Eye (tissue), 1 donor: ENCODE measurements at places on chromosomes 13 and 19.
A peak's percentile ranks its signal among the peaks of the same experiment; 100 is the strongest.

GRCh38 chr19:15995536-15995935, 46.7 kb downstream of the OR10H4 start:
- no peak for DNase-seq

- no peak for DNase-seq
Measured at GRCh38 chr13:111343186-111343805, 22.9 kb downstream of the TEX29 start.

DNA sequence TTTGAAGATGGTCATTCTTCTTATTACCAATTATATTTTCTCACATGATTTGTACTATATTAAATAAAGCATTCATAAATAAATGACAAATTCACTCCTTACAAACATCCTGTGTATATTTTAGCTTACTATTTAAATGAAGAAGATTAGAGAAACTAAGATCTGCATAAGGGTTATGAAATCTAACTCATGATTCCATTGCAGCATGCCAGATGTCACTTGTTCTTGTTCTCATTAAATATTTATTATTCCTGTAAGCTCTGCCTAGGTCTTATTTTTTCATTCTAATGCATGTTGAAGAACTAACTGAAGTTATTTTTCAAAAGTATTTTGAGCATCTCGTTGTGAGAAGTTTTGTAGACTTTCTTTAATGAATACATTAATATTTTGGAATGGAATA, 18.3 kb downstream of the NUP58 start:
- no peak for DNase-seq

DNA sequence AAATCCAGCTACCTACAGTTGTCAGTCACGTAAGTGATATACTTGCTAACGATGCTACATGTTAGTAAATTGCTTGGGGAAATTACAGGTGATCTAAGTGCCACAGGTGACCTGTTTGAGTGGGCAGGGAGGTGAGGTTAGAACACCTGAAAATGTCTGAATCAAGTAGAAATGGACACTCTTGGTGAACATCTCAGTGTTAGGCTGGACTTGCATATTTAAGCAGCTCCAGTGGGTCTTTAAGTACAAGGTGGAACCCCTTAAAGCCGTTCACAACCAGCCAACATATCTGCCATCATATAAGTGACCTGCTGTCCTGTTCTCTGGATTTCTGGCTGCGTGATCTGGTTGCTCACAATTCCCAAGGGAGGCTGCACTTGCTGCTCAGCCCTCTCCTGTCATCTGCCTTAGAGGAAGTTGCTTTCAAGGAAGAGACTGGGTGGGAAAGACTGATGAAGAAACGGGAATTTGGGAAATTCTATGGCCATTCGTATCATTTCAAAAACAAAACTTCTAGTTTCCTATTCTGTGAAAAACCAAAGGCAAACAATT, 244.0 kb downstream of the DCLK1 start:
- DNase-seq, result no peak

DNA sequence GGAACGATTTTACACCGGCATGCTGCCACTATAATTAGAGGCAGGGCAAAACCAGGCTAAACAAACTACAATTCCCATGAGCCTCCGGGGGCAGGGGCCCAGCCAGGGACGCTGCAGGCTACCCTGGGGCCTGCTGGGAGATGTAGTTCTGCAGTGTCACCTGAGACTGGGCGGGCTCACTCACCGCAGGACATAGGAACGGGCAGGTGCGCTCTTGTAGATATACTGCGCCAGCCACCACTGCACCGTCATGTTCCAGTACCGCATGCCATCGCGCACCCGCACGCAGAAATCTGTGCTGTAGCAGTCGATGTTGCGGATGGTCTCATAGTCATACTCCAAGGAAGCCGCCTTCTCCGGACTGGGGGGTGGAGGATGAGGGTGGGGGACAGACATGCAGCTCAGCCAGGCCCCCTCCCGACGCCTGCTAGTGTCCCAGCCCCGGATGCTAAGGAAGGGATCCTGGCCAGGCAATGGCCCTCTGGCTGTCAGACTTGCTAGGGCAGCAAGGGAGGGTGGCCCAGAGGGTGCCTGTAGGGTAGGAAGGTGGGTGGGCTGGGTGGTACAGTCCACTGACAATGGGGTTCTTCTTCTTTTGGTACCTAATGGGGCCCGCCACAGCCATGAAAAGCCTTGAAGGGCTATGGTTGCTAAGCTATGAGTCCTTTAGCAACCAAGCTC, 5.8 kb upstream of the TMC4 start:
- DNase-seq, result peak; percentile 69

DNA sequence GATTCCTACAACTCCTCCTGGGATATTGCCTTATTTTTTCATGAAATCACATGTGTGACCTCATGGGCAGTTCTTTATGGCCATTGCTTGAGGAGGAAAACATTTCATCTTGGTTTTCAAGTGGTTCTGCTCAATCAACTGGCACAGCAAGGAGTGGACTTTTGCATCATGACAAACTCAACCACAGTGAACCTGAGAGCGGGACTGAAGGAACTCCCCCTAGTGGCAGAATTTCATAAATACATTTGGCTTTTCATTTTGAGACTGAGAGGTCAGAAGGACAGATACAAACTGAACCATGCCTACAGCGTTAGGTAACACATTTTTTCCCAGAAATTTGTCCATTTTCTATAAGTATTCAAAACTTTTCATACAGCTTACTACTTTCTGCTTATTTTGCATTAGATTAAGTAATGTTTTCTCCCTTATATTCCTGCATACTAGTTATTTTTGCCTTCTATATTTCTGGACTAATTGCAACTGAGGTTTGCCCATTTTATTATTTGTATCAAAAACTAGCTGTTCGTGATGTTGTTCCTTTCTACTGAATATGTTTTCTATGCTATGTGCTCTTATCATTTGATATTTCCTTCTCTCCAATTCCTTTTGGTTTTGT, 13.4 kb upstream of the SIGLEC12 start:
- DNase-seq, result peak; percentile 85

DNA sequence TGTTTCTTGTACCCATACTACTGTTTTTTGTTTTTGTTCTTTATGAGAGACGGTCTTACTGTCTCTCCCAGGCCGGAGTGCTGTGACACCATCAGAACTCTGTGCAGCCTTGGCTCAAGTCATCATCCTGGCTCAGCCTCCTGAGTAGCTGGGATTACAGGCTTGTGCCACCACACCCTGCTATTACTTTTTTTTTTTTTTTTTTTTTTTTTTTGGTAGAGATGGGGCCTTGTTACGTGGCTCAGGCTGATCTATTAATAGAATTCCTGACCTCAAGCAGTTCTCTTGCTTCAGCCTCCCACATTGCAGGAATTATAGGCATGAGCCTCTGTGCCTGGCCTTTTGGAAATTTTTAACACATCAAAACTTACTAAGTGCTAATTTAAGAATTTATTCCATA, 2.9 kb upstream of the ZNF304 start:
- no peak for DNase-seq

GRCh38 chr13:74027161-74027779, 106.9 kb downstream of the KLF12 start:
- DNase-seq, result no peak

DNA sequence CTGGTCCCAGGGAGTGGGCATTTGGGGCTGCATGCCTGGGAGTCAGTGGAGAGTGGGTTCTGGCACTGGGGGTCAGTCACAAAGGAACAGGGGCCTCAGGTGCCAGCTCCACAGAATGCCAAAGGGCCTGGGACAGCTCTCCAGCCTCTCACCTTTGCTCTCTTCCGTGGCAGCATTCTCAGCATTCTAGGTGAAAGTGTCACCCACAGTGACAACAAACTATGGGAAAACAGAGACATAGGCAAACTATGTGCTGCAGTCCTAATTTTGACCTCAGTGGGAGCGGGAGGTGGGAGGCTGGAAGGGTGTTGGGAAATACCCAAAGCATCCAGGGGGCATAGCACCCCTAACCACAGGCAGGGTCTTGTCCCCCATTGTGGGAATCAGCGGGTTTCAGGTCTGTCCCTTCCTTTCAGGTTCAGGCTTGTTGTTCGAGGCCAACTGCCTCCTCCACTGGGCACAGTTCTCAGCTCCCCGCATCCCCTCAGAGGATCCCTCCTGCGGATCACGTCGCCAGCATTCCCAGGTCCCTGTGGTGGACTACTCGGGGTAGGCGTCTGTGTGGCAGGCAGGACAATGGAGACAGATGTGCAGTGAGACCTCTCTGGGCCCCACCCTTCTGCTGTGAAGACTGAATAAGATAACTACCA, 52.4 kb downstream of the TSHZ3 start:
- no peak for DNase-seq

- DNase-seq, result no peak
Measured at GRCh38 chr13:95568131-95568530, 15.6 kb downstream of the CLDN10 start.

DNA sequence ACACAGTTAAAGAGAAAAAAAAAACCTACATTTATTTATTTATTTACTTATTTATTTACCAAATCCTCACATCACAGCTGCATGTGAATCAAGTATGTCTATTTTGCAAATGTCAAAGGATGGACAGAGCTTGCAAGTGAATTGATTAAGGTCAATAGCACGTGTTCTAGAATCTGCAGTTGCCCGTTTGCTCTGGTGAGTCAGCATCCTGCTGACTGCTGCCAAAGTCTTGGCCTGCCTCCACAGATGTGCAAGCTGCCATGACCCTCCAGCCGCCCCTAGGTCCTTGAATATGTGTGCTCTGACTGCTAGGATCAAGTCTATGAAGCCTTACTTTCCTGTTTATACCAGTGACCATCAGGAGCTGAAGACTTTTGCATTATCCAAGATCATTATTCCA, 320.6 kb downstream of the GPC5 start:
- DNase-seq, result no peak

- DNase-seq, result no peak
Measured at GRCh38 chr19:3516675-3517207, 10.6 kb downstream of the FZR1 start.

DNA sequence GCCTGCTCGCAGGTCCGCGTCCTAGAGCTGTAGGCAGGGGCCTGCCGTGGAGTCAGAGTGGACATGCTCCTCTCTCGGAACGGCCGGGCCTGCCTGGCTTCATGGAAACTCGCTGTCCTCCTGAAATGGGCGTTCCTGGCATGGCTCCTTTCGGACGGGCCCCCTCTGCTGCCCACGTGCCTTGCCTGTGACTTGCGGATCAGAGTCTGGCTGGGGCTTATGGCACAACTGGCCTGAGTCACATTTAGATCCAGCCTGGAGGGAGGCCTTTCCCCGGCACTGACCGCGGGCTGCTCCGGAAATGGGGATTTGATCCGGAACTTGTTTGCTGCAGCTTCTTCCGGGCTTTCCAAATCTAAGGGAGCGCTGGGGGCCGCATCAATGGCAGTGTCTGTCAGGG, 28.1 kb downstream of the THSD1 start:
- DNase-seq, result no peak

GRCh38 chr19:48656840-48657474, 11.0 kb upstream of the CA11 start:
- peak; percentile 75 for DNase-seq

DNA sequence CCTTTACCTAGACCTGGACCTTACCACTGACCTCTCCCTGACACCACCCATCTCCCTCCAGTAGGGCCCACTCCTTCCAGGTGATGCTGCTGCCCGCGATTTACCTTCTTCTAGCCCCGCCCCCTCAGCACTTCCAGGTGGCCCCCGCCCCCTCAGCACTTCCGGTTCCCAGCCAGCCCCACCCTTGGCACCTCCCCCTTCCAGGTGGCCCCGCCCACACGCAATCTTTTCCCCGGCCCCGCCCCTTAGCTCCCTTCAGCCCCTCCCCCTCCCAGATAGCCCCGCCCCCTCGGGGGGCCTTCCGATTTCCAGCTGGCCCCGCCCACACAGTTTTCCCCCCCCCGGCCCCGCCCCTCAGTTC, 586 bp downstream of the LIG1 start:
- peak; percentile 80 for DNase-seq

- DNase-seq, result no peak
Measured at GRCh38 chr13:40103864-40104263, 448.4 kb downstream of the COG6 start.

- DNase-seq, result no peak
Measured at GRCh38 chr19:4692251-4693077, 22.3 kb upstream of the MYDGF start.

DNA sequence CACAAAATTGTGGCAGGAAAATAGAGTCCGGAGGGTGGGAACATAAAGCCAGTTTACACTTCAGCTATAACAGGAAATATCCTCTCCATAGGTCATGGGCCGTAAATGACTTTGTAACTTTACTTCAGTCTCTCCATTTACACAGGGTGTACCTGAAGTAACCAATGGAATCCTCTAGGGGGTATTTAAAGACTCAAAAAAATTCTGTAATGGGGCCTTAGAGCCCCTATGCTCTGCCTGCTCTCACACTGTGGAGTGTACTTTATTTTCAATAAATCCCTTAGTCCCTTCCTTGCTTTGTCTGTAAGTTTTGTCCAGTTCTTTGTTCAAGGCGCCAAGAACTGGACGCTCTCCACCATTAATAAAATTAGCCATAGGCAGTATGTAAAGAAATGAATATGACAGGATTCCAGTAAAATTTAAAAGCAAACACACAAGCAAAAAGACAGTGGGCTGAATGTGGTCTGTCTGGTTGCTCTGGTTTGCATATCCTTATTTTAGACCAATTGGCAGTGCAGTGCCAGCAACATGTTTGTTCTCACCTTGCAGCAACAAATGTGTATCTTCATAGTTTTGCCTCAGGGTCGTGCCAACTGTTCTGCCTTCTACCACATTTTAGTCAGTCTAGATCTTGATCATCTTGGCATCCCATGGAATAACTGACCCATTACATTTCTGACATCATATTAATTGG, 801.5 kb upstream of the SPRY2 start:
- no peak for DNase-seq

DNA sequence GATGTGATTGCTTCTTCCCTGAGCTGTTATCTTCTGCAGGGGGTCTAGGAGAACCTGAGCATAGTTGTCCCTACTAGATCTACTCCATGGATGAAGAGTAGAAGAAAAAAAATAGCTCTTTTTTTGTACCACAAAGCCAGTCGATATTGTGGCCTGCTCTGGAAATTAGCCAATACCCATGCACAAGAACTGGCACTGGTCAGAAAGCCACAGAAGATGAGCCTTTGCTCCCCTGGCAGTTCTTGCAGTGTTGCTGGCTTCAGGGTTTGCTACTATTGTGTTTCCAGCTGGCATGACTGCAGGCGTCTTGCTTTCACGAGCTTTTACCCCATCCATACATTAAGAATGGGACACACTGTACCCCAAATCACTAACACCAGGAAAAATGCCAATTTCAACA, 547.7 kb upstream of the KLF12 start:
- DNase-seq, result peak; percentile 8
